MM.1S (cell line): ENCODE measurements at places on chromosomes 6 and 20.

DNA sequence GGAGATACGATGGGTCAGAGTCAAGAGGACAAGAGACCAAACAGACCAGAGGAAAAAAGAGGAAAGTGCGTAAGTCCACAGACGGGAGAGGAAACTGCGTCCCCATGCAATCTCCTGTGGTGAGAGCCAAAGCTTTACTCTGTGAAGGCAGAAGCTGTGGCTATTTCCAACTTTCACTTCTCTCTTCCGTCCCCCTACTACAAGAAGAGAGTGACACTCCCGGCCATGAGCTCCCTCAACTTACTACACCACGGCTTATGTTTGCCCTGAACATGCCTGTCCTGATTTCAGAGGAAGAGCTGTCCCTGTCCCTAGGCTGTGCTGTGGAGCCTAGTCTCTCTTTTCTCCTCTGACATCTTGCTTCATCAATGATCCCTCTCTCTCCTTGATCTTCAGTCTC lies 11.5 kb upstream of the SSR1 start:
- no peak for DNase-seq
- no peaks in the 10 kb centered on the region for H3K27me3 ChIP-seq
- H3K4me3 ChIP-seq, result no peak overlapping the region
- no peaks in the 10 kb centered on the region for H3K4me1 ChIP-seq
- H3K36me3 ChIP-seq, result no peaks in the 10 kb centered on the region
- H3K27ac ChIP-seq, result no peak overlapping the region

DNA sequence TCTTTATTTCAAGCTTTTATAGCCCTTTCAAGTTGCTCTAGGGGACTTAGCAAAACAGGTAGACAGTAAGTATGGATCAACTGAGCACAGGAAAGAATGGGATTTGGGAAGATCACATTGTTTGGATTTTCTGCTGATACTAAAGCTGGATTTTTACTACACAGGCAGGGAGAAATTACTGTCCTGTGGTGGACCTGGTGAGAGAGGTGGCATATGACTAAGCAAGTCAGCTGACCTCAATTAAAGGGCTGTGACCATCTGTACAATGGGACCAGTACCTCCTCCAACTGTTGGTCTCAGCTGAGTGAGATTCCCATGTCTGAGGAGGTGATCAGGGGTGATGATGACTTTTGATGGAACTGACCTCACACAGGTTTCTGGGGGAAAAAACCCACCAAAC lies 28.0 kb downstream of the RREB1 start:
- DNase-seq, result no peak
- H3K27ac ChIP-seq, result peak overlapping the region; percentile 97
- H3K4me1 ChIP-seq, result peaks cover 53% of the 10 kb centered on the region
- peak overlapping the region; percentile 35; the same call in 1 of the 2 replicates for H3K4me3 ChIP-seq
- no peaks in the 10 kb centered on the region for H3K36me3 ChIP-seq

- H3K4me1 ChIP-seq, result no peaks in the 10 kb centered on the region; the same call in 1 of the 2 replicates
- H3K27me3 ChIP-seq, result no peaks in the 10 kb centered on the region
- H3K36me3 ChIP-seq, result no peaks in the 10 kb centered on the region
- no peak overlapping the region for H3K27ac ChIP-seq
Measured at GRCh38 chr6:87971605-87972262, 75.9 kb upstream of the SPACA1 start.

GRCh38 chr6:52546192-52546591 lies 30.7 kb downstream of the TRAM2 start:
- H3K27me3 ChIP-seq, result no peaks in the 10 kb centered on the region
- H3K4me1 ChIP-seq, result peaks cover 96% of the 10 kb centered on the region
- H3K36me3 ChIP-seq, result no peaks in the 10 kb centered on the region; the same call in 1 of the 2 replicates
- H3K4me3 ChIP-seq, result no peak overlapping the region; the same call in 1 of the 2 replicates
- peak overlapping the region; percentile 99 for H3K27ac ChIP-seq

DNA sequence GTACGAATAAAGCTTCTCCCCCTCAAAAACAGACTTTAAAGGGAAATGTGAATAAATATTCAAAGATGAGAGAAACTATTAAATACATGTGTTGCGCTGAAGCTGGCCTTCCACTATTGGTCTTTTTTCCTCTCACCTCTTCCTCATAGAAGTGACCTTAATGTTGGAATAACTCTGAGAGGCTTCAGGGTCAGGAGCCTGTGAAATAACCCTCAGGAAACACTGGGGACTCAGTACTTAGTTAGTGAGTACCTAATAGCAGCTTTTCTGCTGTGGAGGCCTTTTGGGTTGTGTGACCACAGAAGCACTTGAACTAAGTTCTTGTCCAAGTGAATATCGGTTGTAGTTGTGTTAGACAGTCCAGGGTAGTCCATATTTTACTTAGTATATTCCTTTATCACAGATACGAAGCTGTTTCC lies 799 bp upstream of the SHPRH start:
- H3K4me3 ChIP-seq, result peak overlapping the region; percentile 78
- H3K36me3 ChIP-seq, result no peaks in the 10 kb centered on the region
- no peak for DNase-seq
- 0 out of 2 replicates have a peak, but pooled peaks cover 6% of the 10 kb centered on the region for H3K4me1 ChIP-seq
- H3K27ac ChIP-seq, result peak overlapping the region; percentile 27; the same call in 1 of the 2 replicates

DNA sequence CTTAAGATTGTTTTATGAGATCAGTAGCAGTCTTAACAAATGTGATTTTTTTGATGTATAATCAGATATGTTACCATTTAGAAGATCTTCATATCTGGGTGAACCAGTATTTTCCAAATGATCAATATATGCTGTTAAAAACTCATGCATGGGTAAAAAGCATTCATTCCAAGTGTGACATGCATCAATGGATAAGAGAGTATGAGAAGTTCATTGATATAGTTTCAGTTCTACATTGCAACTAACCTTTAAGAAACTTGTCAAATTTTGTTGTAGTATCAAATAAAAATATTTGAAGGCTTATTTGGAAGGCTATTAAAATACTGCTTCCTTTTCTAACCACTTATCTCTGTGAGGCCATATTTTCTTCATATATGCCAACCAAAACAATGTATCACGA lies 117.7 kb downstream of the FIG4 start:
- no peak overlapping the region for H3K27ac ChIP-seq
- no peaks in the 10 kb centered on the region for H3K27me3 ChIP-seq
- H3K4me3 ChIP-seq, result no peak overlapping the region
- no peaks in the 10 kb centered on the region for H3K36me3 ChIP-seq
- H3K4me1 ChIP-seq, result no peaks in the 10 kb centered on the region

- H3K27ac ChIP-seq, result no peak overlapping the region
- no peaks in the 10 kb centered on the region for H3K4me1 ChIP-seq
- no peak for DNase-seq
- no peak overlapping the region for H3K4me3 ChIP-seq
- no peaks in the 10 kb centered on the region for H3K27me3 ChIP-seq
Measured at GRCh38 chr6:28933069-28933468, 9.3 kb upstream of the TRIM27 start.

DNA sequence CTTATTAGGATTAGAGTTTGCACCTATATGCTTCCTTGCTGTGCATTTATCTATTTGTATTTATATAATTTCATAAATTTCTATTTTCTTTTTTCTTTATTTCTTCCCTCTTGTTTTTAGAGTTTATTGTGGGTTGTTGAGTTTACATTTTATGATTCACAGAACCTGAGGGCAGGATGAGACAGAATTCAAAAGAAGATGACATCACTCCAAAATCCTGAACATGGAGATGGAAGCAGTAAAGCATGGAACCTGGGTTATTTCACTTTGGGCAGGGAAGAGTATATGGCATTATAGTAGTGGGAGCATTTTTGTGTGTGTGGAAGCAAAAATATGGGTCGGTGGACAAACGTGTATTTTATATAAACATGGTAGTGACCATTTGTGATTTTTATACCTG lies 157.5 kb downstream of the RFX6 start:
- no peaks in the 10 kb centered on the region for H3K4me1 ChIP-seq
- no peak overlapping the region for H3K4me3 ChIP-seq
- DNase-seq, result no peak
- no peaks in the 10 kb centered on the region for H3K36me3 ChIP-seq
- H3K27me3 ChIP-seq, result no peaks in the 10 kb centered on the region
- no peak overlapping the region for H3K27ac ChIP-seq

GRCh38 chr6:156902782-156903181 lies 125.6 kb downstream of the ARID1B start:
- no peaks in the 10 kb centered on the region for H3K4me1 ChIP-seq
- DNase-seq, result no peak
- no peak overlapping the region for H3K27ac ChIP-seq
- H3K4me3 ChIP-seq, result no peak overlapping the region
- no peaks in the 10 kb centered on the region for H3K27me3 ChIP-seq
- H3K36me3 ChIP-seq, result no peaks in the 10 kb centered on the region

GRCh38 chr6:159874435-159874834 lies 16.4 kb upstream of the MAS1 start:
- no peak overlapping the region for H3K4me3 ChIP-seq
- H3K4me1 ChIP-seq, result no peaks in the 10 kb centered on the region
- H3K27ac ChIP-seq, result no peak overlapping the region
- no peak for DNase-seq

DNA sequence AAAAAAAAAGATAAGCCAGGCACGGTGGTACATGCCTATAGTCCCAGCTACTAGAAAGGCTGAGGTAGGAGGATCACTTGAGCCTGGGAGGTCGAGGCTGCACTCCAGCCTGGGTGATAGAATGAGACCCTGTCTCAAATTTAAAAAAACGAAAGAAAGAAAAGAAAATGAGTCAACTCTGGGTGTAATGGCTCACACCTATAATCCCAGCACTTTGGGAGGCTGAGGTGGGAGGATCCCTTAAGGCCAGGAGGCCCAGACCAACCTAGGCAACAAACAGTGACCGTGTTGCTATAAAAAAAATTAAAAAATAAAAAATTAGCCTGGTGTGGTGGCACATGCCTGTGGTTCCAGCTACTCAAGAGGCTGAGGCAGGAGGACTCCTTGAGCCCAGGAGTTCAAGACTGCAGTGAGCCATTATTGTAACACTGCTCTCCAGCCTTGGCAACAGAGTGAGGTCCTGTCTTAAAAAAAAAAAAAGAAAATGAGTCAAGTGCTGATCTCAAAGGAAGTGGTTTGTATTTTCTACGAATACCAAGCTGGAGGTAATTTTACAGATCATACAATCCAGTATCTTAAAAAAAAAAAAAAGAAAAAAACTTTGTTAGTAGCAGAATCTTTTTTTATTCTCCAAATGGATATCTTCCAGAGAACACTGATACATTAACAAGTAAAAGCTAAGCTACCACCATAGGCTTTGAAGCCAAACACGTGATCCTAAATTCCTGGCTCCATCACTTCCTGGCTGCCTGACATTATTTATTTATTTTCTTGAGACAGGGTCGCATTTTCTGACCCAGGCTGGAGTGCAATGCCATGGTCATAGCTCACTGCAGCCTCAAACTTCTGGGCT lies 5.7 kb downstream of the COMMD7 start:
- H3K27ac ChIP-seq, result no peak overlapping the region
- DNase-seq, result no peak
- no peaks in the 10 kb centered on the region for H3K27me3 ChIP-seq
- no peak overlapping the region for H3K4me3 ChIP-seq
- no peaks in the 10 kb centered on the region for H3K36me3 ChIP-seq
- no peaks in the 10 kb centered on the region for H3K4me1 ChIP-seq

GRCh38 chr6:162262466-162263196 lies 464.9 kb downstream of the PRKN start:
- H3K4me1 ChIP-seq, result no peaks in the 10 kb centered on the region
- DNase-seq, result no peak
- H3K27me3 ChIP-seq, result no peaks in the 10 kb centered on the region
- H3K36me3 ChIP-seq, result no peaks in the 10 kb centered on the region

GRCh38 chr6:92710048-92710447 lies 709.3 kb downstream of the EPHA7 start:
- H3K4me1 ChIP-seq, result peaks cover 18% of the 10 kb centered on the region
- H3K27ac ChIP-seq, result no peak overlapping the region
- H3K36me3 ChIP-seq, result no peaks in the 10 kb centered on the region
- no peaks in the 10 kb centered on the region for H3K27me3 ChIP-seq

DNA sequence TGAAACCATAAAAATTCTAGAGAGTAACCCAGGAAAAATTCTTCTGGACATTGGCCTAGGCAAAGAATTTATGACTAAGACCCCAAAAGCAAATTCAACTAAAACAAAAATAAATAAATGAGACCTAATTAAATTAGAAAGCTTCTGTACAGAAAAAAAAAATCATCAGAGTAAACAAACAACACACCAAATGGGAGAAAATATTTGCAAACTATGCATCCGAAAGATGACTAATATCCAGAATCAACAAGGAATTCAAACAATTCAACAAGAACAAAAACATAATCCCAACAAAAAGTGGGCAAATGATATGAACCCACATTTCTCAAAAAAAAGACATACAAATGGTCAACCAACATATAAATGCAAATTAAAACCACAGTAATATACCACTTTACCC lies 242.6 kb upstream of the CDYL start:
- no peak for DNase-seq
- no peaks in the 10 kb centered on the region for H3K4me1 ChIP-seq
- H3K27me3 ChIP-seq, result no peaks in the 10 kb centered on the region
- H3K36me3 ChIP-seq, result no peaks in the 10 kb centered on the region

DNA sequence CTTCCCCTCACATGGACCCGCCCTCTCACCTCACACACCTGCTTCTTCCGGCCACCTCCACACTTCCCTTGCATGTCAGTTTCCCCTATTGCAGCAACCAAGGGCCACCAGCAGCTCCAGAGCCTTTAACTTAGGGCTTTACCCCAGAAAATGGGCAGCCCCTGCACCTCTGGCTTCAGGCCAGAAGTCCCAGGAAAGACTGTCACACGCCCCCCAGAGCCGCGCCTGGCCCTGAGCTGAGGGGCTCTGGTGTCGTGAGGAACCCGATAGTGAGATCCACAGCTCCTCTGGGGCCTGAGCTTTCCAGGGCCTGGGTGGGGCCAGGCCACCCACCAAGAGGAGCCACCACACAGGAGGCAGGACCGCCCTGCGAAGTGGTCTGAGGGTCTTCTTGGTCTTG lies 182.4 kb downstream of the DLL1 start:
- DNase-seq, result no peak
- H3K4me3 ChIP-seq, result no peak overlapping the region
- no peaks in the 10 kb centered on the region for H3K36me3 ChIP-seq
- no peaks in the 10 kb centered on the region for H3K4me1 ChIP-seq
- no peaks in the 10 kb centered on the region for H3K27me3 ChIP-seq

GRCh38 chr6:169940481-169941271 lies 189.3 kb downstream of the ERMARD start:
- no peak overlapping the region for H3K27ac ChIP-seq
- DNase-seq, result no peak
- H3K4me1 ChIP-seq, result no peaks in the 10 kb centered on the region
- H3K27me3 ChIP-seq, result no peaks in the 10 kb centered on the region

DNA sequence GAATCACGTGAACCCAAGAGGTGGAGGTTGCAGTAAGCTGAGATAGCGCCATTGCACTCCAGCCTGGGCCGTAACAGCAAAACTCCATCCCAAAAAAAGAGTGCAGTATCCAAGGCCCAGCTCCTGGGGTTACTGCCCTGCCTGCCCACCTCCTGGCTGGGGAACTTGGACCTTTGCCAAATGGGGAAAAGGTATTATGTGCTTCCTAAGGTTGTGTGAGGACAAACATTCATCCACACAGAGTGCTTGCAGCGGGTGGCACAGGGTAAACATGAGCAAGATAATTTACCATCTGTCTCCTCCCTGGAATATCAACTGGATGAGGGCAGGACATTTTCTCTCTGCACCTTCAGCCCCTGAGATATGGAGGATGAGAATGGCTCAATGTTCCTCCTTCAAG lies 94.9 kb upstream of the POPDC3 start:
- H3K4me1 ChIP-seq, result no peaks in the 10 kb centered on the region
- no peak overlapping the region for H3K27ac ChIP-seq
- H3K27me3 ChIP-seq, result no peaks in the 10 kb centered on the region
- H3K36me3 ChIP-seq, result no peaks in the 10 kb centered on the region
- no peak overlapping the region for H3K4me3 ChIP-seq
- no peak for DNase-seq
